Sigmoid colon (tissue), 7 donors: ENCODE measurements at places on chromosomes 12 and 14. TPM values are rescaled to one million over a fixed set of nuclear protein-coding genes. Genes with fewer than 3 reads are reported as not detected.
A peak's percentile ranks its signal among the peaks of the same experiment; 100 is the strongest.

Gene HOXC9
- total RNA-seq = not detected

Gene SIX1
- 0.71 TPM for total RNA-seq

Gene CPSF2
- 22.4 TPM for total RNA-seq

Gene PPP2R3C
- 38.5 TPM for total RNA-seq

Gene TMEM121
- total RNA-seq = 8.0 TPM

Gene NGB
- total RNA-seq = 10.0 TPM

DNA sequence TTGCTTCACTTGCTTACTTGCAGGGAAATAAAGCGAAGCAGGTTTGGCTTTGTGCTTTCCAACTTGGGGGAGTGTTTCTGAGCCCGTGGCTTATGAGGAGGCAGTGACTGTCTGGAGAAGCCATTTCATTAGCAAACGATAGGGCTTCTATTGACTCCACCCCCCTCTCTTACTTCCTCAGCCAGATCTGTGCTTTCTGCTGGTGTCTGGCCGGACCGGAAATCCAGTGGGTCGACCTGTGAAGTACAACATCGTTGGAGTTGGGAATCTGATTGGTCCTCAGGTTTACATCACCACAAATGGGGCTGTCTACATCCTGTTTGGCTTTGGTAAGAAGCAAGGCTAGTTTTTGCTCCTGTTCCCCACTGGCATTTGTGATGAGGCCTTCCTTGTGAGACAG is 22.3 kb downstream of the FAM234B start:
- no peak for DNase-seq
- H3K36me3 ChIP-seq = peaks cover 4% of the 10 kb centered on the region
- H3K4me3 ChIP-seq = no peak overlapping the region

DNA sequence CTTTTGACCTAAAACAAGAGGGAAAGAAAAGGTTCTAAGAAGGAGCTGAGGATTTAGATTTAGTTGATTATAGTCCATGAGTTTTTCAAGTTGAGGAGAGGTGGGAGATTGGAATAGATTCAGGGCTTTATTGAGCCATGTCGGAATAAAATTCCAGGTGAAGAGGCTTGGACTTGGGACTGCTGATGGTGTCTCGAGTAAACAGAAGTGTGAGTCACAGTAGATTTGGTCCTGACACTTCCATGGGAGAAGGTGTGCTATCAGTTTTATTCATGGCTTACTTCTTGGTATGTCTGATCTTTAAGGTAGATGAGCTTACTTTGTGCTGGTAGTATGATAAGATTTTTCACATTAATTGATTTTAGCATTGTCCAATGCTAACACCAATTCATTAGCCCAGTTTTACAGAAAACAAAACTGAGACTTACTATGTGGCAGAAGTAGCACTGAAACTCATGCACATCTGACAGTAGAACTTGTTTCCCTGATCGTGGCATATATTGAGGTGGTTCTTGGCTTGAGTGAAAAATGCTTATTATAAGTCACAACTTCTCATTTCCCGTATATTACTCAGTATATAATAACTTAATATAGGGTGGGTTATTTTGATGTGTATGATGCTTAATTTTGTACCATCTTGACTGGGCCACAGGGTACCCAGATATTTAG is 172.4 kb upstream of the IGF1 start:
- H3K27ac ChIP-seq = no peak overlapping the region
- H3K27me3 ChIP-seq = no peaks in the 10 kb centered on the region
- no peaks in the 10 kb centered on the region for H3K36me3 ChIP-seq

DNA sequence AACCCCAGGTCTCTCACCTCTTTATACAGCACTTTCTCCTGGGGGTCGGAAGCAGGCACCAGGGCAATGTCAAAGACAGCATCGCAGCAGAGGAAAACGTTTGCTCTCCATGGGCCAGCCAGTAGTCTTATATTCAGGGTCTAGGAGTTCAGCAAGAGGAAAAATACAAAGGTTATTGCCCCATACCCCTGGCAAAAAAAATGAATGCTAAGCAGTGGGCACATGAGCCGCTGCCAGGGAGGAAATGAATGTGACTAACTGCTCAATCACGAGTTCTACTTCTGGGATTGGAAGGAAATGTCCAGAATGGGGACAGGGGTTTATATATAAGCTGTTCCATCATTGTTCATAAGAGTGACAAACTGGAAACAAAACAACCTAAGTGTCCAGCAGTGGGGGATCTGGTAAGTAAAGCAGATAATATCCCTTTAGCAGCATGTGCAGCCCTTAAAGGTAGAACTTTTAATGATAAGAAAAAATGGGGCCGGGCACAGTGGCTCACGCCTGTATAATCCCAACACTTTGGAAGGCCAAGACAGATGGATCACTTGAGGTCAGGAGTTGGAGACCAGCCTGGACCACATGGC is 53.8 kb downstream of the PHETA1 start:
- H3K27me3 ChIP-seq = no peaks in the 10 kb centered on the region
- no peak overlapping the region for H3K4me3 ChIP-seq
- no peaks in the 10 kb centered on the region for H3K36me3 ChIP-seq
- H3K4me1 ChIP-seq = no peaks in the 10 kb centered on the region
- no peak for DNase-seq

GRCh38 chr12:92059960-92060359 is 85.7 kb downstream of the BTG1 start:
- DNase-seq = no peak
- peaks cover 41% of the 10 kb centered on the region for H3K4me1 ChIP-seq
- H3K27ac ChIP-seq = peak overlapping the region; percentile 21
- H3K36me3 ChIP-seq = no peaks in the 10 kb centered on the region
